ENCODE measurements at places on chromosomes 12 and 14. TPM values are rescaled to one million over a fixed set of nuclear protein-coding genes. Genes with fewer than 3 reads are reported as not detected.

DNA sequence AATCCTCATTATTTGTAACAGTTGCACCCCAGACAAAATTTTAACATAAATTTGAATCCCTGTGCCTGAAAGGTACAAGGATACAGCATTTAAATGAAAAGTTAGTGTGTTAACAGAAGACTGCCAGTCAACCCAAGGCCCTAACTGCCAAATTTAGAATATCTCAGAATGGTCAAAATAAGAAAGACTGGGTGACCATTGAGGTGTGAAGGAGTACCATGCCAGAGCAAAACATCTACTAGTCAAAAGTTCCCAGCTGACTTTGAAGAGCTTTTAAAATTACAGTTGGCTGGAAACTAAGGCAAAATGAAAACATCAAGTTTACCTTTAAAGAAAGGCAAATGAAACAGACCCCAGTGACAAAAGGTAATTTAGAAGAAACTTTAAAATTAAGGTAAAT is 18.4 kb downstream of the SAV1 start:
- no peak for DNase-seq

GRCh38 chr12:106018286-106018685 is 120.5 kb downstream of the NUAK1 start:
- no peak for DNase-seq

- no peak for DNase-seq
Observed at GRCh38 chr14:21346532-21347135, 37.2 kb downstream of the SUPT16H start.

GRCh38 chr12:20040831-20041230 is 327.5 kb upstream of the PDE3A start:
- DNase-seq = no peak

DNA sequence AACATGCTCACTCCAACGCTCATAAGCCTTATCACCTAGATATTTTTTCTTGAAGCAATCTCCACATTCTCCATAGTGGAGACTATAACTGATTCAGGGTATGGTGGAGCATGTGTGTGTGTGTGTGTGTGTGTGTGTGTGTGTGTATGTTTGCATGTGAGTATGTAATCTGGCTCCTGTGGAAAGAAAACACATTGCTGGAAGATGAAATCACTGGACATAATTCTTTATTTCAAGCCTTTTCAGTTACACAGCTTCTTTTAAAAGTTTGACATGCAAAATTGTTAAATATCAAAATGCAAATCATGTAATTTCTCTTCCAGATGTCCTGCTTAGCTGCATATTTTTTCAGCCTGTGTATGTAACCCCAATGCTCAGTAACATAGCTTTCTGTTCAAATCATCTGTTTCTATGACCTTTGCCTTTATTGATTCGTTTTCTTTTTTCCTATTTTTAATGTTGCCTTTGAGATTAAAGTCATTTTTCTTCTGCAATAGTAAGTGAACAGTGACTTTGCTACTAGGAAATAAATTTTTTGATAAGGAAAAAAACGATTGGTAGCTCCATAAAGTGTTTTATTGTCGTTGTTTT is 80.5 kb upstream of the BTG1 start:
- DNase-seq = no peak

The CPNE6 gene
- not detected for total RNA-seq

DNA sequence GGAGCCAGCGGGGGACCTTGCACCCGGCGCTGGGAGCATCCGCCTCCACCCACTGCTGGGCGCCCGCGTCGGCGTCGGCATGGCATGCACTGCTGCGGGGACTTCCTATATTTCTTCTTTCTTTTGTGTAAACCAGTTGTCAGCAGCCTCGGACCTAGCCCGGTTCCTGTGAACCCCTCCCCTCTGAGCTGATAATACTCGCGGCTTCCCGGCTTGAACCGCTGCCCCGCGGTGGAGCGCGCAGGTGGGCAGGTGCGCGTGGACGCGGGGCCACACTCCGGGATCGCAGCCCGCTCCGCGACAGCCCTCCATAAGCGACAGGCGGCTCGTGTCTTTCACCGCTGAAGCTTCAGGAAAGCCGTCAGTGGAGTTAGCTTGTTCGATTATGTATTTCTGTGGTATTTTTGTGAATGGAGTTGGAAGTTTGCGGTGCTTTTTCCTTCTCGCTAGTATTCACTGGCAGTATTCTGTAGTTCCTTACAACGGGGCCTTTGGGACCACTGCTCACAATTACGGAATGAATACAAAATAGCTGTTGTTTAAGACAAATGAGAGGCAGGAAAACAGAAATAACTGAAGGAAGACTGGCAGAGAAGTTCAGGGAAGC is 870 bp downstream of the BMAL2 start:
- DNase-seq = no peak

DNA sequence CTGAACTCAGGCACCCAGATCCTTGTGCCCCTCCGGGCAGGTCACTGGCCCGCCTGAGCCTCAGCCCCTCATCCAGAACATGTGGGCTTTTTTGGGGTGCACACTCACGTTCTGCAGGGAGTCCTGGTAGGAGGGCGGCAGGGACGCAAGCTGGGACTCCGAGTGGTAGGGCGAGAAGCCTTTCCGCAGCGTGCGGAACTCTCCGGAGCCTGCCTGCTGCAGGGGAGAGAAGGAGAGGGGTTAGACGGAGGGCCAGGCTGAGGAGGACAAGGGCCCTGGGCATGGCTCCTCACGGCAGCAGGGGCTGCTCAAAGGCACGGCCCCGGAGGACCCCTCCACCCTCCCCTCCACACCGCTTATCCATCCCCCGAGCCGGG is 40.8 kb downstream of the CCNK start:
- no peak for DNase-seq

GRCh38 chr12:64825143-64826021 is 935 bp downstream of the TBC1D30 start:
- no peak for DNase-seq

GRCh38 chr12:116558280-116559161 is 660 bp upstream of the MAP1LC3B2 start:
- DNase-seq = no peak

DNA sequence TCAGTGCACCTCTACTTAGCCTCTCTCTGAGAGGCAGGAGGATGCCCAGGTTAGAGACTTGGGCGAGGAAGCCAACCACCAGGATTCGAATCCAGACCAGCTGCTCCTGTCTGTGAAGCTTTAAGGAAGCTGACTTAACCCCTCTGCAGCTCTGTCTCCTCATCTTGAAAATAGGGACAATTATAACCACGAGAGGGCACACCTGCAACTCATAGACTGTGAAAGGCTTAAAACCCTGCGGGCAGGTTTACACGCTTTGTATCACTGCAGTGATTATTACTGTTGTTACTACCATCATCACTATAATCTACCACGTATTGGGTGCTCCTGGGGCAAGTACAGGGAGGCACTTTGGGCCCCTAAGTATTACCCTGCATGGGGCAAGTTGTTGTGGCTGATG is 379.8 kb downstream of the VRK1 start:
- peak; percentile 23 for DNase-seq

DNA sequence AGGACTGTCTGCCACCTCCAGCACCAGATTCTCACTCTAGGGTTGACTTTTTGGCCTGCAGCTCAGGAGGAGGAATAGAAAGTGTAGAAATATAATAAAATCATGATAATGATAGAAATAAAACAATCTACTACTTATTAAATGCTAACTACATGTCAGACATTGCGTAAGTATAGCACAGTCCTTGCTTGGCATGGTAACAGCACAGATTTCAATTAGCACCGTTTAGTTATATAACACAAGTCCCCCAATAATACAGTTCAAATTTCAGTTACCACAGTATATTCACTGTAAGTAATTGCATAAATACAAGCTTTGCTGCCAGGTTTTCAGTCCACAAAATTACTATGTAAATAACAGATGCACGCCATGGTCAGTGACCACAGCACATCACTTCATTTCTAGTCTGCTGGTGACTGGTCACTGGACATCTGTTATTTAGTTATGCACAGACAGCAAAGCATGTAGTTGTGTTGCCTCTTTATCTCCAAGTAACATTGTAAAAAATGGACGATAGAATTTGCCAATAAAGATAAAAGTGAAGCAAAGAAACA is 6.5 kb upstream of the GLT8D2 start:
- no peak for DNase-seq
